ENCODE measurements at places on chromosomes 6 and 20. TPM values are rescaled to one million over a fixed set of nuclear protein-coding genes. Genes with fewer than 3 reads are reported as not detected.

Gene HS3ST5
- total RNA-seq = not detected

Gene DEFB132
- 0.05 TPM for total RNA-seq

- DNase-seq = peak; percentile 38
Observed at GRCh38 chr20:21048841-21049273, 57.3 kb downstream of the LINC00237 start.

GRCh38 chr6:170378502-170378901, 71.9 kb downstream of the FAM120B start:
- DNase-seq = no peak

GRCh38 chr6:17212546-17213371, 68.4 kb upstream of the RBM24 start:
- no peak for DNase-seq

DNA sequence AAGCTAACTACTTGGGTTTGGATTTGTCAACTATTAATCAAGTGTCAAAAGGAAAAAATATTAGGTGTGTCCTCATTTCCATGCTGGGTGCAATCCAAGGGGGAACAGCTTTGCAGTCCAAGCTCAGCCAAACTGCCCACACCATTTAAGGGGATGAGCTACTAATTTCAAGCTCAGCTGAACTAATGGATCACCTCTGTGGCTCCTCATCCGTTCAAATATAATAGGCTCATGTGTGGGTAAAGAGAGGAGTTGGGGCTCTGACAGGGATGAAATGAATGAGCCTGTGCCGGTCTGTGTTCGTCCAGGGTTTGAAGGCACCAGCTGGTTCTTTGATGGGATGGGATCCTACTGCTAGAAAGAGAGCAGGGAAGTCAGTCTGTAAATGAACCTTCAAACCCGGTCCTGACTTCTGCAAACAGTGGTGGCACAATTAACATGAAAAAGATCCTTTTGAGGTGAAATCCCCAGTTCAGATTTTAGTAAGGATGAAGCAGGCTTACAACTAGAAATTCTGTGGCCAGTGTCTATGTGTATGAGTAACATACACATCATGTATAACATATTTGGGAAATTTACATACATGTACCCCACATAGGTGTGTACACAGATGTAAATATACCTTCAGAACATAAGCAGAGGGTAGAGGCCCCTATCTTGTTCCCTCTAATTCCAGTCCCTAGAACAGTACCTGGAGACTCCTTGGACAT, 41.9 kb downstream of the TTI1 start:
- DNase-seq = no peak

GRCh38 chr20:36454332-36454697, 87.0 kb upstream of the MYL9 start:
- no peak for DNase-seq

DNA sequence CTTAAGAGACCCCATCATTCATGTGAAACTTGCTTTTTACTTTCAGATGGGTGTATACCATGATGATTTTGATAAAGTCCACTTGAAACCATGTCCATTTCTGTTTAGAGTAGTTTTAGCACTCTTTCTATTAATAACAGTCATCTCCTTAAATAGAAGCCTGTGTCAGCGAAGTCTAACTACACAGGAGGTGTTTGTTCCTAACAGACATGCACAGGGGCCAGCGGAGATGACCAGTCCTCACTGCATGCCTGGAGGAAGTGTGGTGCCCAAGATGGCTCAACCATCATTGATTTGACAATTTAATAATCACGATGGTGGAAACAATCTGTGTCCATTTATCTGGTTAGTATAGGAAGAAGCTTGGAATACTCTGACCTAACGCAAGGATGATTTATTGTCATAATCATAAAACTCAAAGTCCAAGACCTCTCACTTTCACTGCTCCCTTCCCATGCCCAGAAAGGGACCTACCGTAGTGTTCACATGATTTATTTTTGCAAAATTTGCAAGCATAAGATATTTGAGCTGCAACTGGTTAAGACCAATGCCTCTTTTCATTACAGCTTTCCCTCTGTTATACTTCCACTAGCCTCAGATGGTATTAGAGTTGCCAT, 31.0 kb upstream of the CLIC5 start:
- no peak for DNase-seq

GRCh38 chr6:42689371-42689770, 33.0 kb downstream of the PRPH2 start:
- no peak for DNase-seq

GRCh38 chr6:97669191-97670031, 386.4 kb upstream of the MMS22L start:
- DNase-seq = peak; percentile 28

GRCh38 chr6:5599127-5599526, 337.8 kb downstream of the FARS2 start:
- no peak for DNase-seq

GRCh38 chr20:1648101-1648500, 9.5 kb downstream of the SIRPG start:
- peak; percentile 54 for DNase-seq

All from M059J (cell line).